Purkinje cell (primary cell): ENCODE measurements at places on chromosomes 5 and 9. TPM values are rescaled to one million over a fixed set of nuclear protein-coding genes. Genes with fewer than 3 reads are reported as not detected.

Gene PRR16
- 0.25 TPM in 1 of 2 replicates, not detected in the other for polyA plus RNA-seq

Gene MRPL36
- 135 and 186 TPM in 2 replicates for polyA plus RNA-seq

Gene RPS14
- polyA plus RNA-seq: 798 and 834 TPM in 2 replicates

Gene PCDHGC3
- 51.6 and 70.9 TPM in 2 replicates for polyA plus RNA-seq

Gene PCDHB13
- polyA plus RNA-seq: 2.0 and 5.2 TPM in 2 replicates

Gene PRDM9
- not detected in 2 replicates for polyA plus RNA-seq

Gene NFIL3
- polyA plus RNA-seq: 23.3 and 34.6 TPM in 2 replicates

Gene ADAMTSL2
- 0.52 TPM in 1 of 2 replicates, not detected in the other for polyA plus RNA-seq

Gene OTP
- polyA plus RNA-seq: not detected in 2 replicates

Gene SLC34A3
- polyA plus RNA-seq: not detected in 2 replicates

Gene CATSPER3
- polyA plus RNA-seq: not detected in 2 replicates

Gene PRKAA1
- polyA plus RNA-seq: 26.5 and 31.2 TPM in 2 replicates

Gene PCDHGA9
- 1.1 and 1.9 TPM in 2 replicates for polyA plus RNA-seq

Gene PFN3
- not detected in 2 replicates for polyA plus RNA-seq

Gene AMBP
- not detected in 2 replicates for polyA plus RNA-seq

Gene OBP2B
- polyA plus RNA-seq: not detected in 2 replicates
